ENCODE measurements at places on chromosomes 11 and 22. TPM values are rescaled to one million over a fixed set of nuclear protein-coding genes. Genes with fewer than 3 reads are reported as not detected.
A peak's percentile ranks its signal among the peaks of the same experiment; 100 is the strongest.

MIAT gene
- 19.7 TPM for total RNA-seq

MMP20 gene
- not detected for total RNA-seq

PATE4 gene
- total RNA-seq: not detected

ADAMTS15 gene
- not detected for total RNA-seq

TSGA10IP gene
- not detected for total RNA-seq

NNMT gene
- total RNA-seq: not detected

KRTAP5-1 gene
- not detected for total RNA-seq

POTEH gene
- not detected for total RNA-seq

HPX gene
- 0.16 TPM for total RNA-seq

DNA sequence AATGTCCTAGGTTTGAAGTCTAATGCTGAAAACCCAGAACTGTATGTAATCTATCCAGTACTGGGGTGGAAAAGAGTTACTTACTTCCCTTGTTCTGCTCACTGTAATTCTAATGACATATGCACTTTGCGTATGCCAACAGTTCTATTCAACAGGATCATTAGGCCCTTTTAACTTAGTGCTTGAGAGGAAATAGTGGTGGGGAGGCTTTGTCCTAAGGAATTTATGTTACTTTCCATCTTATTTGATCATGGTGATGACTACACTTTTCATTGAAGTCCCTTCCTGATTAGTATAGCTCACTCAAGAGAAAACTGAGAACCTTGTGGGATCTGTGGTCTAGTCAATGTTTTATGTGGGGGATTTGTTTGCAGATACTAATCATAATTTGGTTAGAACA is 348.2 kb downstream of the GUCY1A2 start:
- H3K27ac ChIP-seq: no peak overlapping the region
- H3K4me1 ChIP-seq: no peaks in the 10 kb centered on the region
- no peak for DNase-seq
- no peaks in the 10 kb centered on the region for H3K27me3 ChIP-seq
- no peaks in the 10 kb centered on the region for H3K36me3 ChIP-seq

DNA sequence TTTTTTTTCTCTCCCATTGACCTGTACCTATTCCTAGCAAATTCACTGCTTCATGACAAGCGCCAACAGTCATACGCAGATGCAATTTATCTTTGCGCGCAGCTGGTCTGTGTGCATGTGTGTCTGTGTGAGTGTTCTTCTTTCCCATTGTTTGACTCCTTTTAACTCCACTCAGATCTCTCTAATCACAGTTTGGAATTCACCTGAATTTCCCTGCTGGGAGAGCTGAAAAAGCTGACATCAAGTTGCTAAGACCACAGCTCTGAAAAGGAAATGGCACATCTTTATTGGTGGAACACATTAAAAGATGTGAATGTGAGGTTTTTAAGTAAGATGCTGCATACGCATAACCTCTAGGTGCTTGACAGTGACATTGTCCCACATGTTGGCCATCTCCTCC is 187.4 kb upstream of the MTMR2 start:
- H3K27me3 ChIP-seq: no peaks in the 10 kb centered on the region
- H3K27ac ChIP-seq: peak overlapping the region; percentile 40
- H3K4me3 ChIP-seq: no peak overlapping the region
- peaks cover 25% of the 10 kb centered on the region for H3K36me3 ChIP-seq

DNA sequence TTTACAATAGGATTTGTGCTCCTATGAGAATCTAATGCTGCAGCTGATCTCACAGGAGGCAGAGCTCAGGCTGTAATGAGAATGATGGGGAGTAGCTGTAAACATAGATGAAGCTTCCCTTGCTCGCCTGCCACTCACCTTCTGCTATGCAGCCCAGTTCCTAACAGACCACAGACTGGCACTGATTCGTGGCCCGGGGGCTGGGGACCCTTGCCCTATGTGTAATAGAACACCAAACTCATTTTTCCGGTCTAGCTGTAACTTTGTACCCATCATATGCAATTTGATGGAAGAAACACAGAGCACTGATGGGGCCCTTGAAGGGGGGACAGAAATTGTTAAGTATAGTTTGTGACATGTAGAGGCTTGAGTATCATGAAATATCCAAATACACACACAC is 79.6 kb upstream of the OR5AK2 start:
- no peak for DNase-seq
- H3K27me3 ChIP-seq: no peaks in the 10 kb centered on the region
- H3K4me3 ChIP-seq: no peak overlapping the region

GRCh38 chr11:113174882-113175281 is 139.5 kb upstream of the TTC12 start:
- no peak for DNase-seq
- no peak overlapping the region for H3K27ac ChIP-seq
- no peak overlapping the region for H3K4me3 ChIP-seq
- H3K4me1 ChIP-seq: no peaks in the 10 kb centered on the region
- no peaks in the 10 kb centered on the region for H3K36me3 ChIP-seq

DNA sequence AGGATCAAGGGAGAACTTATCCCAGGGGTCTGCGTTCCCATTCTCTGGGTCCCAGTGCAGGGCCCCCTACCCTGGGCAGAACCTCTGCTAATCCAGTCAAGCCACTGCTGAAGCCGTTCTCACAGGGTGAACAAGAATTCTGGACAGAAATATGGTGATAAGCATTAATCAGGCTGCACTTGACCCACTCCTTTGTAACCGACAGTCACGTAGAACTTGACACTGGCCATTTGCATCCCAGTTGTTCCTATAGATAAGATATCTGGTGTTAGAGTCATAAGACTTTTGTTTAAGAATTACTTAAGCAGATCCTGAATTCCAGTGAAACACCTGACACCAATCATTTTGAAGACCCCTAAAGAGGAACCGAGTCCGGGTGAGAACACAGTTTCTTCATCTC is 107.5 kb upstream of the THY1 start:
- H3K27me3 ChIP-seq: peaks cover 11% of the 10 kb centered on the region
- no peaks in the 10 kb centered on the region for H3K36me3 ChIP-seq
- no peak for DNase-seq
- H3K27ac ChIP-seq: no peak overlapping the region

Measured in activated CD4-positive, alpha-beta T cell treated with anti-CD3 and anti-CD28 coated beads for 36 hours (primary cell).